Nephron progenitor cell (in vitro differentiated cells): ENCODE measurements at places on chromosomes 11 and 22.
A peak's percentile ranks its signal among the peaks of the same experiment; 100 is the strongest.

DNA sequence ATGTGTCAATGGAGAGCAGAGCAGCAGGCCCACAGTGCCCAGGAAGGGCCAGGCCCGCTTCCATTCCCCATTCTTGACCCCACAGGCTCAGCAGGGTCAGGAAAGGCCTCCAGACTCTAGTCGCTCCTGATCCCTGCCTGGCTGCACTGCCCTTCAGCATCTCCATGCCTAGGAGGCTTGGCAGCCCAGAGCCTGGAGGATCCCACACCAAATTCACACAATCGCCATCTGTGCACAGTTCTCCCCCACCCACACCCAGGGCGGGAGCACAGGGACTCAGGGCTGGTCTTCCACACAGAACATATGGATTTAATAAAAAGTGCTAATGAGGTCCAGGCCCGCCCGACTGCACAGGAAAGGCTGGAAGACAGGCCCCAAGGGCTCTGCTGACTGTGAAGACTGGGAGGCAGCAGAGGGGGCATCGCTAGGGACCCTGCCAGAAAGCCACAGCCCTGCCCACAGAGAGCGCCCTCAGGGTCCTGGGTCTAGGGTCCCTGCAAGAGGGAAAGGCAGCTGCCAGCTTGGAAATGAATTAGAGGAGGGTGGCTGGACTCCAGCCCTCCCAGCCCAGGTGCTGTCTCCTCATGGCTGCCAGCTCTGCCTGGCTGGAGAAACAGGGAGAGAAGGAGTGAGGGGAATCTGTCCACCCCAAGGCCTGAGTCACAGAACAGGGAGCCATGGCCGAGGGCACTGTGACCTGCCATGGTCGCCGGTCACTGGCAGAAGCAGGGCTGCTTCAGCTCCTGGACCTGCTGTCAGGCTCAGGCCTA, 39.7 kb downstream of the DKK3 start:
- no peak for DNase-seq

DNA sequence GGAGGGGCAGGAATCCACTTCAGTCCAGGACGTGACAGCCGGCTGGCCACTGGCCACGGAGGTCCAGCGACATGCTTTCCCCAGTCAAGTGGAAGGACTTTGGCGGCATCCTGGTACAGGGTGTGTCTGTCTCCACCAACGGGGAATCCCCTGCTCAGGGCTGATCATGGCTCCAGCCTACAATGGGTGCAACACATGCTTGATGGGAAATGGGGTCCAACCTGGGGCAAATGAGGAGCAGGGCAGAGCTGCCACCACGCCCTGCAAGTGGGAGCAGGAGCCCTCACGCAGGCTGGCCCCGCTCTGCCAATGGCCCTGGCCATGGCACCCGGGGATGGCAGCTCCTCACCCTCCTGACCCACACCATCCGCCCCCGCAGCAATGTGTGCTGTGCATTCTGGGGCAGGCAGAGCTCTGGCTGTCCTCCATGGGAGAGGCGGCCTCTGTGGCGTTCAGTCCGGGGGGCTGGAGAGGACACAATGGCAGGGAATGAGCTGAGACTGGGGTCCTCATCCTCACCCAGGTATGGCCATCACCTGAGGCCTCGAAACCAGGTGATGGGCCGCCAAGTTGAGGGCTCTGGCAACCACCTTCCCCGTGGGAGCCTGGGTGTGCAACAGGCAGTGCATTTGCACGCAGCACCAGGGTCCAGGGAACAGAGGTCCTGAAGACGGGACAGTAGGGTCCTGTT, 5.8 kb upstream of the SEPTIN5 start:
- DNase-seq = no peak

- DNase-seq = no peak
These were observed 615 bp downstream of the FADS3 start for GRCh38 chr11:61890529-61891330.

GRCh38 chr11:111819161-111819828, 52.1 kb downstream of the ALG9 start:
- DNase-seq = no peak

DNA sequence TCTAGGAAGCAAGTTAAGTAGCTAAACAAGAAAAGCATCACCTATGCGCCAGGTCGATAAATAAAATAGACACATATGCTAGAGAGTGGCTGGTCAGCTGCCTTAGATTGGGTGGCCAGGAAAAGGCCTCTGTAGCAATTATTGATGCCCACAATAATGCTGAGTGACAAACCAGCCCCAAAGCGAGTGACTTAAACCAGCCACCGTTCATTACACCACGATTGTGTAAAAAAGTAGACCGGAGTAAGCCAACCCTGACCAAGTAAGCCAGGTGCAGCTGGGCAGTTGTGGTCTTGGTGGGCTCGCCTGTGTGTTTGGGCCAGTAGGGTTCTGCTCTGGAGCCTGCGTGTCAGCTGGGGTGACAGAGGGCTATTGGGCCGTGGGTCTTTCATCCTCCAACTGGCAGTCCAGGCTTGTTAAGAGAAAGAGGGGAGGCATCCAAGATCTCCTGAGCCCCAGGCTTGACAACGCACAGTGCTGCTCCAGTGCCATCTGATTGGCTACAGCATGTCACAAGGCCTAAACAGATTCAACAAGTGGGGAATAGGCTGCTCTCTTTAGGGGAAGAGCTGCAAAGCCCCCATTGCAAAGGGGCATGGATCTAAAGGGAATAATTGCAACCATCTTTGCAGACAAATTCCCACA, 100.4 kb upstream of the PARVA start:
- no peak for DNase-seq

GRCh38 chr11:15371533-15371932, 256.8 kb downstream of the INSC start:
- DNase-seq = no peak

DNA sequence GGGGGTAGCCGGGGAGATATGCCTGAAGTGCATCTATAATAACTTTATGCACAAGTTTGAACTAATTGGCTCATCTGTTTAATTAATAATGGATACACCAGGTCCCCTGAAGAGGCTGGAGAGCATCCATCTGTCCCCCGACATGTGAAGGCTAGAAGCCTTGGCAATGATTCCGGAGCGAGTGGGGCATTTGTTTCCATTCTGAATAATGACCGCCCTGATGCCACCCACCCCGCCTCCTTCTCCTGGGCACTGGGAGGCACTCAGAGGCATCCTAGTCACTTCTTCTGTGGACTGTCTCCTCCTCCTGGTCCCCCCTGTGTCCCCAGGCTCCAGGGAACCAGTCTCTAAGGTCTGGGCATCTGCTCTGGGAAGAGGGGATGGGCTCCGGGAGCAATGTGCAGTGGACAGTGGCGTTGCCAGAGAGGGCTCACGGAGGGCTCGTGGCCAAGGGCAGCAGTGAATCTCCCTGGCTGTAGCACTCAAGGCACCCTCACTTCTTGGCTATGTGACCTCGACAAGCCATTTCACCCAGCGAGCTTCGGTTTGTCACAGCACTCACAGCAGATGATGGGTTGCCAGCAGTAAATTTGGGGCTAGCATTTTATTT, 64.7 kb downstream of the TSPAN18 start:
- no peak for DNase-seq

DNA sequence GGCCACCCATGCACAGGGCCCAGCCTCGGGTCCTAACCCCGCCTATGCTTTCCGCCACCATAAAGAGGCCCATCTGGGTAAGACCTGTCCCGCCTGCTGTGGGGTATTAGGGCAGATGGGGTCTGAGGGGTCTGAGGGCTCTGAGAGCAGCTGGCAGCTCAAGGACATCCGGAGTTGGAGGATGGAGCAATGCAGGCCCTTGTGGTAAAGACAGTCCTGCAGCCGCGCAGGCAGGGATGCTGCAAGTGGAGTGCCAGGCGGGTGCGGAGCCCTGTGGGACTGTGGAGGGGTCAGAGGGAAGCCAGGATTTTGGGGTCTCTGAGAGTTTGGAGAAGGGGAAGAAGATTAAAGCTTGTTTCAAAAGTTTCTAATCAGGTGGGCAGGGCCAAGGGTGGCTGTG, 81.3 kb upstream of the PITPNB start:
- no peak for DNase-seq

- no peak for DNase-seq
These were observed 10.8 kb upstream of the IFITM3 start for GRCh38 chr11:331358-332060.

DNA sequence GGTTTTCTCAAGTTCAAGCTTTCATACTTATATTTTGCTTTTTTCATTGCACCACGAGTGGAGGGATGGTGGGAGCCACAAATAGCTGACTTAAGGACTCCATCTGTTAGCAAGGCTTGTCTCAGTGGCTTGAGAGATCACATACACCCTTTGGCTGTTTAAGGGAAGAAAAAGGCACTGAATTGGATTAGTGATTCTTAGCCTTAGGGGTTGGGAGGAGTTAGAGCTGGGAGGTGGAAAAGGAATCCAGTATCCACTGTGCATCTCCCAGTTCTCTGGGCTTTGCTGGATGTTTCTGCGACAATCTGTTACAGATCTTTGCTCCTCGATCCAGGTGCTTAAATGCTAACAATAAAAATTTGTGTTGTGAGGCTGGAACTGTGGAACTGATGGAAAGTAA, 593.6 kb downstream of the CNTN5 start:
- no peak for DNase-seq

DNA sequence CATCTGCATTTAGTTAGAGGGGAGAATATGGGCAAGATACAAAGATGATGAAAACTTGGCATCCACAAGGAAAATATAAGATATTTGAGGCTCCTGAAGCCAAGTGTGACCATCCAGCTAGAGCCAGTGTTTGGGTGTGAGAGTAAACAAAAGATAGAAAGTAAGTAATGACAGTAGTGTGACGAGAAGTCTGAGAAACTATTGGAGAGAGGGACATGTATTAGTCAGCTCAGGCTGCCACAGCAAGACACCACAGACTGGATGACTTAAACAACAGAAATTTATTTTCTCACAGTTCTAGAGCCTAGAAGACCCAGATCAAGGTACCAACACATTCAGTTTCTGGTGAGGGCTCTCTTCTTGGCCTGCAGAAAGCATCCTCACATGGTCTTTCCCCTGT, 6.4 kb upstream of the CCKBR start:
- no peak for DNase-seq

- DNase-seq = no peak
These were observed 23.1 kb upstream of the CDC42EP2 start for GRCh38 chr11:65291613-65292012.

- DNase-seq = no peak
These were observed 46.6 kb downstream of the SLC1A2 start for GRCh38 chr11:35372565-35373283.

DNA sequence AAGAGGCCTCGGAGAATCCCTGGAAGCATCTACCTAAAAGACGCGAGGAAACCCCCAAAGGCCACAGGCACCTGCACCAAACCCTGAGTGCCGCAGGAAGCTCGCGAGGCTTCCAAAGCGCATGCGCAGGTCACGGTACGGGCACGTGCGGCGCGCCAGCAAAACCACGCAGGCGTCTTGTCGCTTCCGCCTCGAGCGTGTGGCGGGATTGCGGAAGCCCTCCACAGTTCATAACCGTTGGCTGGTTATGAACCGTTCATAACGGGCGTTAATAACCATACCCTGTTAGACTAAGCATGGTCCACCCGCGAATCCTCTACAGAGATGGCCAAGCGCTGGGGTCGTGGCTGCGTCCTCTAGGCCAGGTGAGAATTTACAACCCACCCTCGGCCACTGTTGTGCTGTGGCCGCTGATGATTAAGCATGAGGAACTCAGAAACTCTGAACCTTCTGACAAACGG, 46.4 kb downstream of the MORC2 start:
- no peak for DNase-seq

DNA sequence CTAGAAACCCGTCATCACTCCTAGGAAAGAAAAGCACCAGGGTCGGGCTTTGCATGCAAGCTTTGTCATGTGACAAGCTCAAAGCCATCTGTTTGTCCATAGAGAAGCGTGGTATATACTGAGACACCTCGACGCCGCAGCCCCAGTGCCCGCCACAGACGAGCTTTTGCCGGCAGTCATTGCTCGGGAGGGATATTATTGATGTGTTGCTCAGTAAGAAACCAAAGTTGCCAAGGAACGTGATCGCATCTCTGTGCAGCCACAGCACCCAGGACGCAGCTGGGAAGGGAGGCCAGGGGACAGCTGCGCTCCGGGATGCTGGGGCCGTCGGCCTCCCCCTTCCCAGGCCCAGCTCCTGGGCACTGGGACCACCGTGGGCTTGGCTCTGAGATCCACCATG, 89.5 kb upstream of the KCNQ1OT1 start:
- DNase-seq = no peak

GRCh38 chr22:31951194-31952093, 7.1 kb downstream of the YWHAH start:
- DNase-seq = no peak

- no peak for DNase-seq
These were observed 124.2 kb upstream of the SEZ6L start for GRCh38 chr22:26045051-26045450.

GRCh38 chr11:62599901-62600300, 1.8 kb downstream of the MTA2 start:
- no peak for DNase-seq

GRCh38 chr11:26286472-26287066, 45.4 kb upstream of the ANO3 start:
- peak; percentile 49 for DNase-seq

GRCh38 chr11:35856756-35857155, 87.1 kb upstream of the LDLRAD3 start:
- DNase-seq = no peak

DNA sequence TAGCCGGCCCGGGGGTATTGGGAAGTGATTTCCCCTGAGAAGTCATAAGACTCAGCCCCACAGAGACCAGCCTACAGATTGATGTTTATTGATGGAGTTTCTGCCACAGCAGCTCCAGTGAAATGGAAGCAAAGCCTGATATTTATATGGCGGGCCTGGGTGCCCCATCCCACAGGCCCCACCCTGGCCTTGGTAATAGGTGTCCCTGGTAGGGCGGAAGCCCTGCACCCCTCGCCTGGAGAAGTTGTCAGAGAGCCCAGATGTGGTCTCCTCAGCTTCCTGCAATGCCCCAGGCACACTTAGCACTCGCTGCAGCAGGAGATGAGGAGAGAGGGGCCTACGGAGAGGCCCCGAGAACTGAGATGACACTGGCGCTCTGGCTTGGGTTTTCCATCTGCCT, 107.4 kb downstream of the MORC2 start:
- no peak for DNase-seq

- DNase-seq = no peak
These were observed 18.7 kb downstream of the MRGPRX4 start for GRCh38 chr11:18191376-18191775.

- DNase-seq = no peak
These were observed 165.6 kb downstream of the RCN1 start for GRCh38 chr11:32256466-32256865.

- no peak for DNase-seq
These were observed 105.6 kb downstream of the ATXN10 start for GRCh38 chr22:45777046-45777851.

GRCh38 chr11:92844197-92844596, 125.3 kb upstream of the MTNR1B start:
- no peak for DNase-seq

- DNase-seq = no peak
These were observed 30.1 kb upstream of the ZBTB44 start for GRCh38 chr11:130344841-130345240.

DNA sequence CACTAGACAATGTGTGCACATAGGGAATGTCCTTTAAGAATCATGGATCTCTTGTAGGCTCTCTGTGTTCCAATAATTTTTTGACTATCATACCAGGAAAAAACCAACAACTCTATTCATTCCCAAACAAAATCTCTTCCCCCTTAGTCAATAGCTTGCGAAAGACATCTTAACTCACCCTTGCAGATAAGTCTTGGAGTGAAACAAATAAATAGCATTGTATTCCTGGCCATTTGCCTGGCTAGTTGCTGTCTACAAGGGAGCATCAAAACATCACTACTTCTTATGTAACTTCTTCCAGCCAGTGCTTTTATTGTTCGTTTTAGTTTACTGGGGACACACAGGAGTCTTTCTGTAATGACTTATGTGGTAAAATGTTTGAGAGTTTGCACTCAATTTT, 29.4 kb downstream of the SCN3B start:
- no peak for DNase-seq
